ENCODE measurements at places on chromosomes 2 and 18.

- no peak for DNase-seq
Measured at GRCh38 chr2:25720575-25720974, 47.2 kb upstream of the DTNB start.

DNA sequence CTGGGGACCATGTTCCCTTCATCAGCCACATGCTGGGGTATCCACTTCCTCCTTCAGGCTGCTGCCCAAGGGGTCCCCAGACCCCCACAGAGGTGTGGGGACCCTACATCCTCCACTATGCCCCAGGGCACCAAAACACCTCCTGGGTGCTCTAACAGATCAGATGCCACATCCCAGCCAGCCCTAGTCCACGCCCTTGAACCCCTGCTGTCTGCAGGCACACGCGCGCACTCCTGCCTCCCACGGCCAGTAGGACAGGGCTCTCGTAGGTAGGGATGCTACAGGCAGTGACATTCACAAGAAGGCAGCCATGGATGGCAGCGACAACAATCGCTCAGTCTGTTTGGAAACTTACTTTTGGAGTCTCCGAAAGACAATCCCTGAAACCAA is 3.0 kb upstream of the GPC1 start:
- DNase-seq: no peak

DNA sequence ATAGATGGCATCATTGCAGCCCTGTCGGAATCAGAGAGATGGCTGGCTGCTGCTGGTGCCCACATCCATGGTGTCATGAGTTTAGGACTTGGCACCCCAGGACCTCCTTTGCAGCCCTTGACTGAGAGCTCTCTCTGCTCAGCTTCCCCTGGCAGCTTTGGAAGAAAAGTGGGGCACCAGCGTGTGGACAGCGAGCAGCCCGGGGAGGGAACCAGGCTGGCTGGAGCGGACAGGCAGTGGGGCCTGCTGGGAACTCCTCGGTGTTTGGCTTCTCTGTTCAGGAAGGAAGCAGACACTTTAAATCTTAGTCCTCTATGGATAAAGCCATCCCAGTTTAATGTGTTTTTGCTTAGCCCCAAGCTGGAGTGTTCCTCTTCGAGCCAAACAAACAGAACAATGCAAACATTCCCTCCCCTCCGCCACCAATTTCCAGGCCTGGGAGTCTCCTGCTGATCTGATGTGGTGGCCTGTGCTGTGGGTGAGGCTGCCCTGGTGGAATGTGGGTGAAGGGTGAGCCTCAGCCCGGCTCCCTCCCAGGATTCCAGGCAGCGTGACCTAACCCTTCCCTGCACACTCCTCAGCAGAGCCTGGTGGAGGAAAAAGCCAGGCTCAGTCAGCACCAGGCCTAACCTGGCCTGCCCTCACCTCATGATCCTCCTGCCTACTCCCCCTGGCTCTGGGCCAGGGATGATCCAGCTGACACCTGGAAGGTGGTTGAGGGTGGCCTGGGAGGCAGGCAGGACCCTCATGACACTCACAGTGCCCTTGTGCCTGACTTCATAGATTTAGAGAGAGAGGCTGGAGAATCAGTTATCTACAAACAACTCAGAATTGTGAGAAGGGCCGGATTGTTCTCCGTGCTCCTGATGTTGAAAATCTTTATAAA is 21.6 kb upstream of the ITGB6 start:
- no peak for DNase-seq

GRCh38 chr2:60498816-60499429 is 54.5 kb downstream of the BCL11A start:
- peak; percentile 41 for DNase-seq

DNA sequence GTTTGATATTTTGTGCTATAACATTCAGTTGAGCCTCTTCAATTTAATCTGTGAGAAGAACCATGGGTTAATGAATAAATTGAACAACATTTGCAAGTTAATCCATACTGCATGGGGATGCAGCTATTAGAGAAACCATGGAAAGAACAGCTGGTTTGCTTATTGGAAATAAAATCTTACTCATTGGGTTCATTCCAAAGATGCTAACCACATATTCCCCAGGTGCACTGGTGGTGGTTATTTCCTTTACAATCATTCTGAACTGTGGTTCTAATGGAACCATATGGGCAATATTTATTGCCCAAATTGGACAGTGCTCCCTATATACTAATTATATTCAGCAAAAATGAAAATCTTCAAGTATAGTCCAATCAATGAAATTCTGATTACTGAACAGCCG is 1200.4 kb upstream of the CDH2 start:
- DNase-seq: no peak

DNA sequence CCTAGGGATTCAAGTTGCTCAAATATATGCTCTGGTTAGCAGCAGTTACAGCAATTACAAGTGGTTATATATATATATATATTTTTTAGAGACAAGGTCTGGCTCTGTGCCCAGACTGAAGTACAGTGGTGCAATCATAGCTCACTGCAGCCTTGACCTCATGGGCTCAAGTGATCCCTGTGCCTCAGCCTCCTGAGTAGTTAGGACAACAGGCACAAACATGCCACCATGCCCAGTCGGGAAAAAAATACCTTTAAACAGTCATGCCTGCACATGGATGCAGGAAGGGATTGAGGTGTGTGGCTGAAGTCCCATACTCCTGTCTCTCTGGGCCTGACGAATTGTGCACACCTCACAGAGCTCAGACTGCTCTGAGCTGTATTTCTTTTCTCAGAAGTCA is 19.6 kb upstream of the DNAH7 start:
- DNase-seq: no peak

DNA sequence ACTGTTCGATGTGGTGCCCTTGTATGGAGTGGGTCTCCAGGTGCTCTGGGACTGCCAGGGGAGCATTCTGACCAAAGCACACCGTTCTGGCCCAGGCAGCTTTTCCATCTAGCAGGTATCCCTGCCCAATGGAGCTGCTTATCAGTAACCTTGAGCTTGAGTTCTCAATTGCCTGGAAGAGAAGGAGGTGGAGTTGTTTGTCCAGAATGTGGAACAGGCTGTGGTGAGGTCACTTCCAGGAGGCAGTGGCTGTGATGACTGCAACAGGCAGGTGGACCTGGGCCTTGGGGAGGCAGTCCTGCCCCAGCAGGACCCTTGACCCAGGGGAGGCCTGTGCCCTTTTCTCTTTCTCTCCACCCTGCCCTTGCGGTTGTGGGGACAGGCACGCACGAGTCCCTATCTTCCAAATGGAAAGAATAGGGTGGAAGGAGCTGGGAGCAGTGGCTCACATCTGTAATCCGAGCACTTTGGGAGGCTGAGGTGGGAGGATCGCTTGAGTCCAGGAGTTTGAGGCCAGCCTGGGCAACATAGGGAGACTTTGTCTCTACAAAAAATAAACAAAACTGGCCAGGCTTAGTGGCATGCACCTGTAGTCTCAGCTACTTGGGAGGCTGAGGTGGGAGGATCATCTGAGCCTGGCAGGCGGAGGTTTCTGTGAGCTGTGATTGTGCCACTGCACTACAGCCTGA is 66.2 kb upstream of the MCFD2 start:
- DNase-seq: no peak

GRCh38 chr18:58949031-58949430 is 84.4 kb downstream of the ZNF532 start:
- DNase-seq: no peak

DNA sequence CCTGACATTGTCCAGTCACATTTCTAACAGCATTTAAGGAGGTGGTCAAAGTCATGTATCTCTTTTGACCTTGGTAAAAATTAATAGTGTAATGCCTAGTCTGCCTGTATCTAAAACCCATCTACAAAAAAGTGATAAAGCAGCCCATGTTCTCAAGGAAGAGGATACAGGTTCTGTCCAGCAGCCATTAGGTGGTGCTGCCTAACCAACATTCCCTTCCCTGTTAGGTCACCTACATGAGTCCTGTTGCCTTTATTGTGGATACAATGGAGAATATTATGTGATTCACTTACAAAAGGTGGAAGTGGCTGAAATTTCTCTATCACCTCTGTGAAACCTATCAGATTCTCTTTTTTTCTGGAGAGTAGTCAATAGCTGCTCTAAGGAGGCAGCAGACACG is 52.5 kb downstream of the AQP4 start:
- DNase-seq: no peak

- no peak for DNase-seq
Measured at GRCh38 chr2:12124790-12125189, 378.4 kb downstream of the LPIN1 start.

DNA sequence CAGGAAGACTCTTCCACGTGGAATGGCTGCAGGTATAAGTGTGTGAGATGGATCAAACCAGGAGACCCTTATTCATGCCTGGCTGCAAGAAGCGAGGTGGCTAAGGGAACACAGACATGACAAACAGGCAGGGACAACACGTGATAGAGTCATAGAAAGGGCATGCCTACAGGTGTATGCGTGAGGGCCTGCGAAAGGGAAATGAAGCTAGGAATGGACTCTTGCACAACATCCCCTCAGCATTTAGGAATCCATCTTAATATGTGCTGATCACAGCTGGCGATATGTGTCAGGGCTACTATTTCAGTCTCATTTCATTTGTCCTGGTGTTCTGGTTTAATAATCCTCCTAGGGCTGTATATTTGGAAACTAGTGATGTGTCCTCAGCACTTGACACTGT is 291.2 kb downstream of the MYT1L start:
- DNase-seq: no peak

GRCh38 chr18:59459369-59460071 is 100.5 kb upstream of the LMAN1 start:
- no peak for DNase-seq

DNA sequence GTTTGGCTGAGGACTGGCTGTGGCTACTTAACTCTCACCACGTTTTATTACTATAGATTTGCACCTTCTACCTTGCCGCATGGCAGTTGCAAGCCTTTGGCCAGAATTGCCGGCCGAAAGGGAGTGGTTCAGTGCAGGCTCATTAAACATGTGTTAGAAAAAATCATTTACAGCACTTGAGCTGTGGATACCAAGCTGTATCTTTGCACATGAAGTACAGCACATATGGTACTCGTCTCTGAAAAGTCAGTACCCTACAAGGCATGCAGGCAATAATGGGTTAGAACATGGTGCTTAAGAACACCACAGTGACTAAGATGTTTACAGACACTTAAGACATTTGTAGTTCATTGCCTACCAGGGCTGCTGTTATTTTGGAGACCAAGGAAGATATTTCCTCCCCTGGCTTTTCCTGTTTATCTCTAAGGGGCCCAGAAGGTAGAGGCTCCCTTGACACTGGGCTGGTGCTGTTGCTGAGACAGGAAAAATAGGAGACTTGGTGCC is 103.1 kb downstream of the ZNF532 start:
- no peak for DNase-seq

DNA sequence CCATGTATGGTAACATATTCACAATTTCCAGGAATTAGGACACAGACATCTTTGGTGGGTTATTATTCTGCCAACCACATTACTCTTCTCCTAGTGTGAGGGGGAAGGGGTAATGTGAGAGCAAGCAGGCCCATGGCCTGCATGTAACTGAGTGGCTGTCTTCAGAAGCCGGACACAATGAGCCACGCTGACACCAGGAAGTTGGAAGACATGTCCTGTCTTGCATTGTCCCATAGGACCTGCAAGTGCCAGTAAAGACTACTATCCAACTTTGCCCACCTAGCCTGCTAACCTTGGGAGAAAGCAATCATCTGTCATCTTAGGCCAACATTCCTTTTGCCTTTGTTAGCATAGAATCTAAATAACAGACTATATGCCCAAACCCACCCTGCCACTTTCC is 86.2 kb upstream of the SH3BP4 start:
- no peak for DNase-seq

DNA sequence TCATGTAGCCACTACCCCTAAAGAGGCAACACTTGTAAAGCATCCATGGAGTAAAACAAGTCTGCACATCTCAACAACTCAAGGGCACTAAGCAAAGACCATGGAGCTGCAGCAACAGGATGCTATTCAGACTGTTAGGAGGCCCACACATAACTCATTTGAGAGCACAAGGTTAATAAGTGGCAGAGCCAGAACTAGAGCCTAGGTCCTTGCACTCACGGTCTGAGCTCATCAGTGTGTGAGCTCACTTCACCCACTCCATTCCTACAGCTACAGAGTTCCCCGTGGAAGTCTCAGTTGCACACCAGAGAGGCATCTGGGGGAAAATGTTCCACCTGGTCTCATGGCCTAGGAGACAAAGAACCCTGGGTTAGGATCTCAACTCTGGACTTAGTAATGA is 35.0 kb downstream of the TTC32 start:
- DNase-seq: no peak

GRCh38 chr18:31454066-31454708 is 6.6 kb downstream of the DSG3 start:
- no peak for DNase-seq

- DNase-seq: no peak
Measured at GRCh38 chr2:138507267-138507666, 5.7 kb downstream of the SPOPL start.

GRCh38 chr2:62175728-62176127 is 20.2 kb upstream of the B3GNT2 start:
- no peak for DNase-seq

GRCh38 chr2:98388081-98388480 is 41.8 kb downstream of the CNGA3 start:
- no peak for DNase-seq

GRCh38 chr2:48268671-48269070 is 261.3 kb upstream of the STON1 start:
- DNase-seq: no peak

- no peak for DNase-seq
Measured at GRCh38 chr18:77634494-77634893, 384.8 kb downstream of the GALR1 start.
